ENCODE measurements at places on chromosomes 5 and 9.

- no peak for DNase-seq
These were observed 12.1 kb upstream of the BARX1 start for GRCh38 chr9:93967020-93967803.

GRCh38 chr9:133273819-133274218 lies 1.2 kb downstream of the ABO start:
- DNase-seq = no peak

GRCh38 chr5:139402561-139403158 lies 1.2 kb downstream of the SPATA24 start:
- no peak for DNase-seq

- DNase-seq = no peak
These were observed 53.8 kb downstream of the MRPL36 start for GRCh38 chr5:1745796-1746370.

GRCh38 chr5:21681911-21682310 lies 1171.2 kb downstream of the CDH12 start:
- no peak for DNase-seq

- no peak for DNase-seq
These were observed 2102.7 kb upstream of the WWC1 start for GRCh38 chr5:166188501-166189325.

- DNase-seq = no peak
These were observed 150.5 kb downstream of the YTHDC2 start for GRCh38 chr5:113663879-113664541.

DNA sequence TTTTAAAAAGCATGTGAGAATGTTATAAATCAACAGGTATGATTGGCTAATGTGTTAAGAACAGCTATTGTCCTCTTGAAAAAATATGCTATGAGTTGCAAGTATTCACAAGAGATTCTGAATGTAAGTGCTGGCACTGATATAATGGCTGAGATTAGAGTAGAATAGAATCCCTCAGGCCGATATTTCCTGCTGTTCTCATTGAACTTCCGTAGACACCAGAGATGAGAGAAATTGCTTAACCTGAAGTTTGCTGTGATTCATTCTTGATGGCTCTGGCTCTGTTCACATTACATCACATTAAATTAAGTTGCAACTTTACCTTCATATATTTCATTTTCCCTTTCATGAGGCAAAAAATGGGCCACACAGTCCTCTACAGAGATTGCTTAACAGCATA lies 114.5 kb downstream of the BAAT start:
- no peak for DNase-seq

DNA sequence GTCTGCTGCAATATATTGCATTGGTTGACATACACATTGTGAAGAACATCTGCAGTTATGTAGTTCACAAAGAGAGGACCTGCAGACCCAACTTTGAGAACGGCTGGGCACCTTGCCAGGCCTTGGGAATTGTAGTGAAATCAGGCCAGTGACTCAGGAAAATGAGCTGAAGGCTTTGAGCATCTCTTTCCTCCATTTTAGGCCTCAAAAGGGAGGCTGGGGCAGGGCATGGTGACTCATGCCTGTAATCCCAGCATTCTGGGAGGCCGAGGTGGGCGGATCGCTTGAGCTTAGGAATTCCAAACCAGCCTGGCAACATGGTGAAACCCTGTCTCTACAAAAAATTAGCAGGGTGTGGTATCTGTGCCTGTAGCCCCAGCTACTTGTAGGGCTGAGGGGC lies 1.4 kb upstream of the IPPK start:
- DNase-seq = no peak

GRCh38 chr5:174307656-174308271 lies 262.3 kb downstream of the NSG2 start:
- no peak for DNase-seq

DNA sequence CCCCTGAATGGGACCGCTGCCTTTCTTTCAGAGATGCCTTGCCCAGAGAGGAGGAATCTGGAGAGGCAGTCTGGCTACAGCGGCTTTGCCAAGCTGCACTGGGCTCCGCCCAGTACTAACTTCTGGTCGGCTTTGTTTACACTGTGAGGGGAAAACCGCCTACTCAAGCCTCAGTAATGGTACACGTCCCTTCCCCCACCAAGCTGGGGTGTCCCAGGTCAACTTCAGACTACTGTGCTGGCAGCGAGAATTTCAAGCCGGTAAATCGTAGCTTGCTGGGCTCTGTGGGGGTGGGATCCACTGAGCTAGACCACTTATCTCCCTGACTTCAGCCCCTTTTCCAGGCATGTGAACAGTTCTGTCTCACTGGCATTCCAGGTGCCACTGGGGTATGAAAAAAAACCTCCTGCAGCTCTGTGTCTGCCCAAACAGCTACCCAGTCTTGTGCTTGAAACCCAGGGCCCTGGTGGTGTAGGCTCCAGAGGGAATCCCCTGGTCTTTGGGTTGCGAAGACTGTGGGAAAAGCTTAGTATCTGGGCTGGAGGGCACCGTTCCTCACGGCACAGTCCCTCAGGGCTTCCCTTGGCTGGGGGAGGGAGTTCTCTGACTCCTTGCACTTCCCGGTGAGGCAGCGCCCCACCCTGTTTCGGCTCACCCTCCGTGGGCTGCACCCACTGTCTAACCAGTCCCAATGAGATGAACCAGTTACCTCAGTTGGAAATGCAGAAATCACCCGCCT lies 171.2 kb downstream of the CWC27 start:
- no peak for DNase-seq

GRCh38 chr9:99352826-99353225 lies 130.7 kb downstream of the SEC61B start:
- DNase-seq = no peak

DNA sequence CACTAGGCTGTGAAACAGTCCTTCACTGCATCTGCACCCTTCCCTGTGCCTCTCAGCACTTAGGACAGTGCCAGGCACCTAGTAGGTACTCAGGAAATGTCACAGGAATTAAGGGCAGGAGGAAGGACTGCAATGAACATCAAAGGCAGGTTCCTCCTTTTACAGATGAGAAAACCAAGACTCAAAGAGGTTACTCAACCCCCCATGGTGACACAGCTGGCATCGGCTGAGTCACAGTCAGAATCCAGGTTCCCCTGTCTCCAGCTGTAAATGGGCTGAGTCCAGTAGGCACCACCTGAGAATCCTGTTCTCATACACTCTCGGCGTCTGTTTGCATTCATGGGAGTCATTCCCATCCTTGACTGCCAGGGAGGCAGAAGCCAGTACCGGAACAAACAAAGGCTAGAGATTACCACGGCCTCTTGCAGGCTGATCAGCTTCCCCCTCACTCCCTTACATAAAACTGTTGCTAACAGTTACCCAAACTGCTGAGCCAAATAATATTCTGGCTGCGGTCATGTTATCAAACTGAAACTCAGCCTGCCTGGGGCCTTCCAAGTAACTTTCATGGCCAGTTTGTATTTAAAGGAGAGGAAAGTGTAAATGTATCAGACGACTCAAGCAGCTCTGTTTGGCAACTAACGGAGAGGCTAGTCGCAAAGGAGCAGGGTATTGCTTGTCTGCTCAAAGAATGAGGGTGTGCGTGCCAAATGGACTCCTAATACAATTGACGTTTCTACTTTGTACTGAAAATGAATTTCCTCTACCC lies 201.7 kb downstream of the PAPPA start:
- no peak for DNase-seq

DNA sequence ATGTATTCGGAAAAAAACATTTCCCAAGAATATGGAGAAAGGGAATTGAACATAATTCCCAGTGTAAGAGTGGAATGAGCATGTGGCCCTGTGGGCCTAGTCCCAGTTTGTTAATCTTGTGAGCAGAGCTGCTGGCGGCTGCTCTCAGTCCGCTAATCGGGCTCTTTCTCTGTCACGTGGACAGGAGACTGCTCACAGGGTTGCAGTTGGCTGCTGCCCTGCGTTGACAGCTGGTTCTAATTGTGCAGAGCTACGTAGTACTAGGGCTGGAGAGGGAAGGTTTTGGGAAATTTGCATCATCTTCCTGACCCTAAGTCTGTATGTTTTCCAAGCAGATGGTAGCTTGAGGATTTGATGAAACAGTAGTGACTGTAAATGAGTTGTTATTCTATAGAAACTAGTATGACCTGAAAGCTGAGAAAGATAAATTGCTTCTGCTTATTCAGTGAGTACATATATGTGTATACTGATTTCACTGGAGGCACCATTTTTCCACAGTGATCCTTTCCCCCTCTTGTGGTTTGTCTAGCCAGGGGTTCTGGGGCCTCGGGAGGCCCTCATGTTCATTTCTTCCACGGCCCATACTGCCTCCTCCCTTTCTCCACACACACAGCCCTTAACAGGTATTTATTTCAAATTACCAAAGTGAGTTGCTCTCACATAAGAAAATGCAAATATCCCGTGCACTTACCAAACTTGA lies 100.6 kb downstream of the ANGPTL2 start:
- DNase-seq = peak; percentile 66

DNA sequence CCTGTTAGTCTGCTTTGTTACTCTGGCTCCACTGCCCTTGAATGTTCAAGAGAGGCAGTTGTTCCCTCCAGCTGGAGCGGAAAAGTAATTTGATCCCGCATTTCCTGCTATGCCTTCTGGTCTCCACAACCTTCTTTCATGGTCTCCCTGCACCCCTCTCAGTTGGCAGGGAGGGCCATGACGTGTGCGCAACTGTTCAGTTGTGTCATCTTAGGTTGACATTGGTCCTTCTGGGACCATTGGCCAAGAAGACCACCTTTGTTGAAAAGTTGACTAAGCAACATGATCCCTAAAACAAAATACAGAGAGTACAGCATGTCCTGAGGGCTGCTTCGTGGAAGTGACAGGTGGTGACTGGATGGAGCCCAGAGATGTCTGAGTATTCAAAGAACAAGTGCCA lies 192.5 kb upstream of the TUT7 start:
- DNase-seq = no peak

DNA sequence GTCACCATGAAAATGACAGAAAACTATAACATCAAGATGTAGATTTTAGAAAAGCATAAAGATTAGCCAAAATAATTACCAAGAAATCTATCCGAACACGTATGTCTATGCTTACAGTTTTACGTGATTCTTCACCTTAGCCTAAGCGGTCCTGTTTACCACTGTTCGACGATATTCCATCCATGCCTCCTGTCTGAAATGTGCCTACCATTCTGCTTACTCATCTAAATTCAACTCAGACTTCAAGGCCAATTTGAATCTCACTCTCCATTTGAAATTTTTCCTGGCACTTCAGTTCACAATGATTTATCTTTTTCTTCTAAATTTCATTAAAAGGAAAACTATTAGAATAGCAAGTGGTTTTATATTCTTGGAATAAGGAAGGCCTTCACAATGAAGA lies 15.4 kb downstream of the ZDHHC21 start:
- no peak for DNase-seq

- DNase-seq = no peak
These were observed 43.2 kb downstream of the FBXO4 start for GRCh38 chr5:41968153-41968723.

- DNase-seq = no peak
These were observed 17.3 kb downstream of the LPCAT1 start for GRCh38 chr5:1506242-1507013.

DNA sequence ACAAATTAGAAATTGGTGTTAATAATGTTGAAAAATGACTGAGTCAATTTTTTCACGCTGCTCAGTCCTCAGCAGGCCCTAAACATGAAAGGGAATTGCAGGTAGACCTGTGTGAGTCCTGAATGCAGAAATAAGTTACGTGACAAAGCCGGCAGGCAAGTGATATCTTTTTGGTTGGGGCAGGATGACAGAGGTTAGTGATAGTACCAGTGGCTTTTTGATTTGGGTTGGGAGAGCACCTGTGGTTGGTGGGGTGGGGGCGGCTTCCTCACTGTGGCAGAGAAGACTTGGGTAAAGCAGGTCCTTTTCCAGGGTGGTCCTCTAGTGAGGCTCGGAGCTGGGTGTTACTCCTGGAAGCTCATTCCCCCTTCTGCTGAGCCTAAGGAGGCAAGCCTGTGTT lies 164.7 kb downstream of the TMEM167A start:
- DNase-seq = no peak

DNA sequence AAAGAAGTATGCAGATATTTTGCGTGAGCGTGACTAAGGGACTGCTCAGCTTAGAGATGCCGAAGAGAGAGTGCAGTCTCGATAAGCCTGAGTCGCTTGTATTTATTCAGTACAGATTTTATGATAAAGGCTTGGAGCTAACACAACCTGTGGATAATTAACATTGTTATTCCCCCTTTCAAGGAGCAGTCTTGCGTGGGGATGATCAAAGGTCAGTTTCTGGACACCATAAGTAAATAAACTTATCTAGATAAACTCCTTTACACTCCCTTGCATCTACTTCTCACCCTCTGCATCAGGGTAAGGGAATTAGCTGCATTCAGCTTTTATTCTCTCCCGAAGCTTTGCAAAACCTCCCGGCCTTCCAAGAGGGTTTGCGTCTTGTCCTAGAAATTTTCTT lies 357.8 kb upstream of the ST8SIA4 start:
- DNase-seq = no peak

DNA sequence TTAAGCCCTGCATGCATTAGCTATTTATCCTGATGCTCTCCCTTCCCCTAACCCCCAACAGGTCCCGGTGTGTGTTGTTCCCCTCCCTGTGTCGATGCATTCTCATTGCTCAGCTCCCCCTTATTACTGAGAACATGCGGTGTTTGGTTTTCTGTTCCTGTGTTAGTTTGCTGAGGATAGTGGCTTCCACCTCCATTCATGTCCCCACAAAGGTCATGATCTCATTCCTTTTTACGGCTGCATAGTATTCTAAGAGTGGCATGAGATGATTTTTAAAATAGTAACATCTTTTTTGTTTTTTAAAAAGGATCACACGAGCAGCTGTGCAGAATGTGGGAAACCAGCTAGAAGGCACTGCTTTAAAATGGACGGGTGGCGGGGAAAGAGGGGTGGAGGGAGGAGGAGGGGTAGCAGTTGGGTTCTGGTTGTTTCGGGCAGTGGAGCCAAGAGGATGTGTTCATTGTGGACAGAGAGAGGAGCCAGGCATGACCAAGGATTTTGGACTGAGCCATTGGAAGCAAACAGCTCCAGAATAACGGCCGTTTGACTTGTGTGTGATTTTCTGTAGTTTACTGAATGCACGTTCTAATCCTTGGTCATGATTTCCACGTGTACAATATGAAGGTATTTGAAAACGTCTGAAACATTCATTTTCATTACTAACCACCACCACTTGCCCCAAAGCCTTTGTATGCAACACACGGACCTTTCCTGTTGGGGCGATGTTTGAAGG lies 1.7 kb upstream of the TENT4A start:
- no peak for DNase-seq

GRCh38 chr5:135348918-135349317 lies 50.1 kb downstream of the MACROH2A1 start:
- no peak for DNase-seq

DNA sequence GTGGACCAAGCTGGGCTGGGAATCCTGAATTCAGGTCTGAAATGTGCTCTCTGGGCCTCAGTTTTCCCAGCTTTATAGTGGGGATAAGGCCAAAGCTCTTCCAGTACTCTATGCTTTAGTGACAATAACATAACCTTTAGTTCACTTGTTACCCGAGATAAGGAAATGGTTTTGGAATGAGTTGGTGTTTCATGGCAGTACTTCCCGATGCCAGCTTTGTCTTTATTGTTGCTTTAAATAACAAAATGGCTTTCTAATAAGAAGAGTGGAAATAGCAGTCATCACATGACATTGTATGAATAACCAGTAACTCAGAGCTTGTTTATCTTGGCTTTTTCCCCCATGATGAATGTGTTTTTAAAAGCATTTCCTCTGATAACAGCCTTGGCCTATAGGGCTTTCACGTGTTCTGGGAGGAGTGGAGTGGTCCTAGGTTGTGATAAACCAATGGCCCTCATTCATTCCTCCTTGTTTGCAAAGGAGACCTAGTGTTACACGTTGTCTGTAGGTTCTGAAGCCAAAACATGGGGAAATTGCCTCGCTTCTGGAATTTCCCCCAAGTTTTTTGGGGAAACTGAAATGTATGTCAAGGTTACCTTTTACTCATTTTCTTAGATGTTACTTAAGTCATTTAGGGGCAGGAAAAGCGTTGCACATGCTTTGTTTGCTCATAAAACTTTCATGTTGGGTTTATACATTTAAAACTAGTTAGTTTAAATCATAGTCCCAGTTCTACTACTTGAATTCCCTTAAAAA lies 53.7 kb downstream of the ZNF618 start:
- no peak for DNase-seq

All from hypothalamus (tissue), 51 donors.